Stimulated activated CD8-positive, alpha-beta memory T cell treated with anti-CD3 and anti-CD28 coated beads, Interleukin-12 subunit alpha, Interleukin-12 subunit beta, amount 100 ng/mL, for 1 hour (primary cell): ENCODE measurements at places on chromosomes 3 and 15.
A peak's percentile ranks its signal among the peaks of the same experiment; 100 is the strongest.

DNA sequence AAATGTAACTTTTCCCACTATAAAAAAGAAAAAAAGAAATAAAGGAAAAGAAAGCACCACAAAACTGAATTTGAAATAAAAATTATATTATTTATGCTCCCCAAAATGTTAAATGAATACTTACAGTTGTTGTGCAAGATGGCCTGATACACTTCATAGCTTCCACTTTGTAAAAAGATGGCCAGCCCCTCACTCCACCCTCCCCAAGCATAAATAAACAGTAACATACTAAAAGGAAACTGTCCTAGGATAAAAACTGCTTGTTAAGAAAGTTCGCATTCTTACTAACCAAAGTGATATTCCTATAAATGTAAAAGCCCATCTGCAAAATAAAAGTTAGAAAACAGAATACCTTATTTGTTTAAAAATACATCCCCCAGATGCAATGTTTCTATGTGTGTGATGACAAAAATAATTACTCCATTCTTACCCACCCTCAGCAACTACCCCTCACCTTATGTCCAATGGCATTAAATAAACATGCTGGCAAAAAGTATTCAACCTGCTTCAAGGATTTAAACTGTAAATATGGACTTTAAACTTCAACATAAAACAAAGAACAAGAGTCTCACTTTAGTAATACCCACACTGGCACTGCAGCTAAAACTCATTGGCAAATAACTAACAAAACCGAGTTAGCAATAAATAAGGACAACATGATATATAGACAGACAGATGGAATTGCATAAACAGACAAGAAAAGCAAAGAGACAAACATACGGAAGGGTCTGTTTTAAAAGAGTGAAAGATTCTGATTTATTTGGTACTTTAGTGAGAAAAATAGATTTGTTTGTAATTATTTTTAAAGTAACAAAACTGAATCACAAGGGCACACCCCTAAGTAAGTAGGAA lies 47.7 kb downstream of the ZBTB20 start:
- no peak for DNase-seq

DNA sequence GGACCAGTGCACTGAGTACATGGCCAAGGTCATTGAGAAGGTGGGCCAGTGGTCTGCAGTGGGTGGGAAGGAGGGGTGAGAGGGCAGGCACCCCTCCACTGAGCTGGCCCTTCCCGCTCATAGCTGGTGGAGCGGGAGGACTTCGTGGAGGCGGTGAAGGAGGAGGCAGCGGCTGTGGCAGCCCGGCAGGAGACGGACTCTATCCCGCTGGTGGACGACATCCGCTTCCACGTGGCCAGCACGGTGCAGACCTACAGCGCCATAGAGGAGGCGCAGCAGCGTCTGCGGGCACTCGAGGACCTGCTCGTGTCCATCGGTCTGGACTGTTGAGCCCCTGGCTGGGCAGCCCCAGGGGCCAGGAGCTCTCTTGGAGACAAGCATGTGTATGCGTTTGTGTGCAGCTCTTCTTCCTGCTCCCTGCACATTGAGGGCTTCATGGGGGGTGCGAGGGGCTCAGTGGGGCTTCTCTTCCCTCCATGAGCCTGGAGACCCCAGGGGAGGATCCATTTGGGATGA lies 7.5 kb downstream of the ABTB1 start:
- no peak for DNase-seq

GRCh38 chr3:132443421-132443820 lies 26.1 kb downstream of the DNAJC13 start:
- no peak for DNase-seq

GRCh38 chr3:13091898-13092611 lies 18.8 kb upstream of the IQSEC1 start:
- peak; percentile 63 for DNase-seq

DNA sequence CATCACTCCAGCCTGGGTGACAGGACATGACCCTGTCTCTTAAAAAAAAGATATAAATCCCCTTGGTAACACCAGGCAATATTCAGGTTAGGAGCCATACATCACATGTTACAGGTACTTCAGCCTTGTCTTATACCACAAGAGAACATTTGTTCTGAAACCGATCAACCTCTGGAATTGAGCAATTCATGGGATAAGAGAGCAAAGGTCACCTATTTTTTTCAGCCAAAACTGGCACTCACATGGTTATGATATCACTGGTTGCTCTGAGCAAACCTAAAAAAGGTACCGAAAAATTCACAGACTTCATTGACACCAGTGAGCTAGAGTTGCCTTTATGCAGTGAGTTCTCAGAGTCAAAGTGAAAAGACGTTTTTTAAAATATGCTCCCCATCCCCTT lies 9.1 kb downstream of the SPICE1 start:
- no peak for DNase-seq

- no peak for DNase-seq
Observed at GRCh38 chr3:45778761-45779201, 17.6 kb downstream of the SLC6A20 start.

DNA sequence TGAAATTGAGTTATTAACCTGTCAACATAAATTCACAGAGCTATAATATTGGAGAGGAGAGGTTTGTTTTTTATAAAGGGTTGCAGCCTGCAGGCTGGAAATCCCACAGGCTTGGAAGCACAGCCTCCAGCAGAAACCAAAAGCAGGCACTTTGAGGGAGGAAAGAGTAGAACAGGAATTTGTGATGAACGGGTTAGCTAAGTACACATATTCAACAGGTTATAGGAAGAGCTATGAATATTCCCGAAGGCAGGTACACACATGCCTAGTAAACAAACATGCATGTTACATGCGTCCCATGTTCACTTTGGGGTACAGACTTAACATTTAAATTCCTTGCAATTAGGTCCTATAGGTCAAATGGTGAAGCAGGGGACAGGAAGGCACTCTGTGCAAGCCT lies 25.9 kb upstream of the LIPC start:
- DNase-seq: no peak

GRCh38 chr3:9615003-9615628 lies 34.2 kb upstream of the MTMR14 start:
- DNase-seq: no peak

- no peak for DNase-seq
Observed at GRCh38 chr15:57922776-57923175, 142.7 kb downstream of the ALDH1A2 start.

DNA sequence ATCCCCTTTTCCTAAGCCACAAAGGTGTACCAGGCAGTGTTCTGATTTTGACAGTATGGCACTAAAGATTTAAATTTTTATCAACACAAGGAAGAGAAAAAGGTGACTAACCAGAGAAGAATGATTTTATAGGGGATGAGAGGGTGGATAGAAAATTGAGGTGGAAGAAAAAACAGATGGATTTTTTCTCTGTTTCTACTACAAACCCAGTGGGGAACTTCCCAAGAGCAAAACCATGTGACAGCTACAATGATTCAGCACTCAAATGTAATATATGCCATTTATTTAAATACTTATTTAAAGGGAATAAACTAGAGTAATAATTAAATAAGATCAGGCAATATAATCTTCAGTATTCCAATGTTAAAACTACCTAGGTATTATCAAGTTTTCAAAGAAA lies 11.1 kb downstream of the DCUN1D1 start:
- no peak for DNase-seq

GRCh38 chr3:171456765-171457606 lies 3.2 kb downstream of the TNIK start:
- no peak for DNase-seq

- DNase-seq: peak; percentile 10
Observed at GRCh38 chr15:58070801-58071418, 5.4 kb upstream of the ALDH1A2 start.

DNA sequence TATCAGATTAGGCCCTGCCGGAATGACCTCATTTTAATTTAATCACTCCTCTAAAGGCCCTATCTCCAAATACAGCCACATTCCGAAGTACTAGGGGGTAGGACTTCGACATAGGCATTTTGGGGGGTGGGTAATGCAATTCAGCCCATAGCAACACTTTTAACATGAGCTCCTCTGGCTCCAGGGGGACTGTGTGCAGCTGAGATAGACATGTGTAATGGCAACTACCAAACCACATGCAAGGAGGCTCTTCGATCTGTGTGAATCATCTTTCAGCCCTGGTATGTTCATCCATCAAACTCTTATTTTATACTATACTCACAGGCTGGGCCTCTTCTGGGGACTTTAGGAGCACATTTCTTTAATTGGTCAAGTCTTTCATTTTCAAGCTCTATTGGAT lies 57.4 kb upstream of the PPARG start:
- DNase-seq: no peak

DNA sequence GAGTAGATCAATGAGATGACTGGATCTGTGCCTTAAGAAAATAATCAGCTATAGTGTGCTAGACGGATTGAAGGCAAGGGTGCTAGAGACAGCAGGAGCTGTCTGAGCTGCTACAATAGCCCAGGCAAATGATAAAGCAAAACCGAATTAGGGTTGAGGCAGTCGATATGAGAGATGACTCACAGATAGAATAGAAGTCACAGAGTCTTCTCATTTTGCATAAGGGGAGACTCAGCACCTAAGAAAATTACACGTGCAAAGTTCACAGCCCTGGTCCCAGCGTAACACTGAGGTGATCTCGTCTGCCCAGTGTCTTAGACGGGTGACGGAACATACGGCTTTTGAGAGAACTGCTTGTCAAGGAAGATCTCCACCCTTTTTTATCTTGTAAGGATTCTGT lies 11.6 kb downstream of the LPP start:
- no peak for DNase-seq

- DNase-seq: no peak
Observed at GRCh38 chr15:70096215-70097062, 1.3 kb downstream of the TLE3 start.

DNA sequence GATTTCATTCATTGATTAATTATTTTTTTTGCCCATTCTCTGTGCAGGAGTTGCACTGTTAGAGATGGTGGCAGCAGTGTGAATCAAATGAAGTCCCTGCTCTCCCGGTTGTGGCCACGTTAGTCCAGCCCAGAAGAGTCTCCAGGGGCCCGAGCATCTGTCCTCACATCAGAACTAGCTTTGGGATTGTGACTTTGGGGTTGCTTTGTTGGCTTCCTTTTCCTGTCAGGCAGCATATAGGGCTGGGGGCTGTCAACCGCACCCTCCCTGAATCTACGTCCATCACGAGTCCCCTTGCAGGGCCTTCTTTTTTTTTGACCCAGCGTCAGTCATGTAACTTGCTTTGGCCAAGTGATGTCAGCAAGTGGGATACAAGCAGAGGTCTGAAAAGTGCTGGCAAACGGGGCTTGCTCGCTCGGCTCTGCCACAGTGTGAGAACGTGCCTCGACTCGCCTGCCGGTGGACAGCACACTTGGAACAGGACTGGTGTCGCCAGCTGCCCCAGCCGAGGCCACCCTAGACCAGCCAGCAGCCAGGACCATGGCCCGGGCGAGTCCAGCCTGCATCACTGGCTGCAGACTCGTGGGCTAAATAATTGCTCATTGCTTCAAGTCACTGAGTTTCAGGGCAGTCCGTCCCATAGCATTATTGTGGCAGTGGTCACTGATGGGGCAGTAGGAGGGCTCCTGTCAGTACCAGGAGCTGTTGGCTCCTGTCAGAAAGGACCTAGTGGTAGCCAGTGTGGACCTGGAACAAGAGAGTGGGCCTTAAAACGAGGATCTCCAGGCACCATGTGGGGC lies 151.6 kb upstream of the MEF2A start:
- DNase-seq: no peak

DNA sequence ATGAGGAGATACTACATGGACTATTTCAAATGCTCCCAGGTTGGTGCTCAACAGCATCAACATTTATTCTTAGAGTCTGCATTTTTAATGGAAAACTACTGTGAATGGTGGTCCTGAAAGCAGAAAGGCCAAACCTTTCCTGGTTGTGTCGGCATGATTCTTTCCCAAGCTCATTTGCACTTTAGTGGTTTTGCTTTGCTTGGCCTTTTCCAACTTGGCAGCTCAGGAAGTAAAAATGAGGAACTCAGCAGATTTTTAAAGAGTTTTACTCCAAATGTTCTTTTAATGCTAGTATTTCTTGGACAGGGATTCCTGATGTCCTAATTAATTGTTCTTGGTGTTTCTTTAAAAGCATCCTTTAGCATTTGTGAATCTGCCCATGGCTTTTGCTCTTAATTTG lies 197.4 kb downstream of the SLC9A9 start:
- DNase-seq: no peak

DNA sequence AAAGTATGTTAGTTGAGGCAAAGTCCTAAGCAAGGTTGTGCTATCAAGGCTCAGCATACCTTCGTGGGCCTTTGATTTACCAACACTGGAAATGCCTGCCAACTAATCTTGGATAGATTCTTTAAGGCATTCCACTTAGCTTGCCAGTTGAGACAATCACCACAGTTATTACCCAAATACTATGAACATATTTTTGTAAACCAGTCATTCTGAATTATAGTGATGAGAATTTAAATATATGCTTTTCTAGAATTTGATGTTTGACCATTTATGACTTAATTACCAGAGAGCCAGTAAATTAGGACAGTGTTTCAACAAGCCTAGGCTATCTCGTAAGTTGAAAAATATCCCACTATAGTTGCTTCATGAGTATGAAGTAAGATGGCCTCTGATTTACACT lies 15.5 kb downstream of the TRIM59 start:
- DNase-seq: no peak

- no peak for DNase-seq
Observed at GRCh38 chr15:87767516-87767915, 489.0 kb downstream of the NTRK3 start.
